ENCODE measurements at places on chromosomes 7 and 10. TPM values are rescaled to one million over a fixed set of nuclear protein-coding genes. Genes with fewer than 3 reads are reported as not detected.

The GARIN1A gene
- total RNA-seq: 0.49 TPM

The DUSP5 gene
- total RNA-seq: 38.1 TPM

The ELN gene
- 494 TPM for total RNA-seq

The GNA12 gene
- total RNA-seq: 35.2 TPM

All from camera-type eye (tissue), 1 donor.